ENCODE measurements at places on chromosomes 1 and 21. TPM values are rescaled to one million over a fixed set of nuclear protein-coding genes. Genes with fewer than 3 reads are reported as not detected.

CYP4Z1 gene
- total RNA-seq = not detected

NECTIN4 gene
- total RNA-seq = under 0.01 TPM

KCNQ4 gene
- total RNA-seq = under 0.01 TPM

PTGFRN gene
- 5.8 TPM for total RNA-seq

ZRANB2 gene
- total RNA-seq = 35.2 TPM

BEND5 gene
- not detected for total RNA-seq

DNAH14 gene
- 7.5 TPM for total RNA-seq

KCNK1 gene
- 8.9 TPM for total RNA-seq

IQGAP3 gene
- total RNA-seq = 29.4 TPM

RIMKLA gene
- not detected for total RNA-seq

CACNA1S gene
- total RNA-seq = not detected
